ENCODE measurements at places on chromosomes 3 and 15.
A peak's percentile ranks its signal among the peaks of the same experiment; 100 is the strongest.

- DNase-seq, result no peak
These were observed 34.1 kb upstream of the NMD3 start for GRCh38 chr3:161187046-161187445.

DNA sequence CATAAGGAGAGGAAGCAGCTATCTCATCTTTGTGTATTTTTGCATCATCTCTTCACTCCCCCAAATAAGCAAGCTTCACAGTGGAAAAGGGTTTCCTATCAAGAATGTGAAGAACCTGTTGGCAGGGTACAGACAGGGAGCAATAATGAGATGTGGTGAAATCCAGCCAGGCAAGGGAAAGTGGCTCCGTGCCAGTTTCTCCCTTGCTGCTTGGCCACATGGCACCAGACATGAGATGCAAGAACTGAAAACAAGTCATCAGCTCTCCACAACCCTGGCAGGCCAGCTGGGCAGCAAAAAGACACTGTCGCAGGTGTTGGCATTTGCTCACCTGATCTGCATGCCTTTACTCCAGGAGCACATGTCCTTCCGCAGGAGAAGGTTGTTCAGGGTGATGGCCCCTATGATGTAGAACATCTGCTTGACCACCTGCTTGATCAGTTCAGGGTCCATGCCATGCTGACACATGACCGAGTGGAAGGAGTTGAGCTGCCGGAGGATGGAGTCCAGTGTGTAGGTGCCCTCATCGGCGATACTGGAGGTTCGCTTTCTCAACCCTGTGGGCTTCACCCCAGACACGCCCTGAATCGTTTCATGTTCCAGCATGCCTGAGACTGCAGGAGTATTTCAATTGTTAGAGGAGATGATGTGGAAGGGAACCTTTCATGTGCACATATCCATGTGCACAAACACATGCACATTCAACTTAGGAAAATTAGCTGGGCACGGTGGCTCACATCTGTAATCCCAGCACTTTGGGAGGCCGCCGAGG lies 23.3 kb upstream of the MYO5C start:
- DNase-seq, result no peak

- DNase-seq, result no peak
These were observed 170.2 kb upstream of the SMAD3 start for GRCh38 chr15:66894986-66895780.

DNA sequence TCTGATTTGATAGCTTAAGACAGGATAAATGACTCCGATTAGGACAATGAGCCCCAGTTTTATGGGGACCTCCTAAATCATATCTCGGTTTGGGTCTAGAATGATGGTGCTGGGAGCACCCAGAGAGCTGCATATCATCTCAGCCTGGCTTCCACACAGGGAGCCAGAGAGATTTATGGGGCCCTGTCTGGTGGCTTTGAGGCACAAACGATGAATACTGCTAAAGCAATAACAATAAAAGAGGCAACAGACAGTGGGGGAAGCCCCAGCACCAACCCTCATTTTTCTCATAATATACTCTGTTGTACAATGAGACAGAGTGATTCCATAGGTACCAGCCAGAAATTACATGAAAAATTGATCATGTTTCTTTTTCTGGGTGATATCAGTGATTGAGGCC lies 889.0 kb upstream of the CFAP20DC start:
- no peak for DNase-seq

DNA sequence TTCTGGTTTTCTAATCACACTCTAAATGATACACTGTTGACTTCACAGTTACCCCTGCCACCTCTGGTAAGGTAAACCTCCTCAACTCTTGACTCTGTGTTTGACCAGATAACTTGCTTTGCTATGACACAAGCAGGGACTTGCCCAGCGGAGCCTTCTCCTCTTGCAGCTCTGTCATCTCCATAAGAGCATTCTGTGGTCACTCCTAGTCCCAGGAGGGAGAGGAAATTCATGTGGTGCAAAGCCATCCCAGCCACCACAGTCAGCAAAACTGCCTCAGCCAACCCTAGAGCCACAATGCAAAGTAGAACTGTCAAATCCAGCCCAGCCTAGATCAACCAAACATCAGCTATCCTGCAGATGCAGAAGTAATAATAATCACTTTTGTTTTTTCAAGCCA lies 144.7 kb upstream of the GADL1 start:
- DNase-seq, result no peak

GRCh38 chr3:13073326-13074005 lies at the start of gene IQSEC1:
TSS of gene IQSEC1 (minus strand) at chr3:13073429. CDS start at chr3:13073014, 415 bp downstream.
- peak; percentile 87 for DNase-seq

DNA sequence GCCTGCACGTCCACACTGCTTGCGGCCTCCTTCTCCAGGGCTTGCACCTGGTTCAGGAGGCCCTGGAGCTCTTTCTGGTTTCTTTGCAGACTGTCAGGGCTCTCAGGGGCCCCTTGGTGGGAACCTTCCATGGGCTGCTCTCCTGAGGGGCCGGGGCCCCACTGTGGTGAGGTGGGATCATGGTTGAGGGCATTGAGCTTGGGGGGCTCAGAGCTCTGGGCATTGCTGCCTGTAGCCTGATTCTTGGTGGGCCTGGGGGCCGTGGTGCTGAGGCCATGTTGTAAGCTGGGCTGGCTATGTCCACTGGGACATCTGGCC lies 7.5 kb downstream of the XIRP1 start:
- DNase-seq, result no peak

- DNase-seq, result no peak
These were observed 38.2 kb downstream of the ALS2CL start for GRCh38 chr3:46655271-46655670.

- DNase-seq, result no peak
These were observed 642.3 kb downstream of the ROBO2 start for GRCh38 chr3:77682162-77682561.

GRCh38 chr3:58518291-58518789 lies 18.6 kb downstream of the ACOX2 start:
- DNase-seq, result no peak

DNA sequence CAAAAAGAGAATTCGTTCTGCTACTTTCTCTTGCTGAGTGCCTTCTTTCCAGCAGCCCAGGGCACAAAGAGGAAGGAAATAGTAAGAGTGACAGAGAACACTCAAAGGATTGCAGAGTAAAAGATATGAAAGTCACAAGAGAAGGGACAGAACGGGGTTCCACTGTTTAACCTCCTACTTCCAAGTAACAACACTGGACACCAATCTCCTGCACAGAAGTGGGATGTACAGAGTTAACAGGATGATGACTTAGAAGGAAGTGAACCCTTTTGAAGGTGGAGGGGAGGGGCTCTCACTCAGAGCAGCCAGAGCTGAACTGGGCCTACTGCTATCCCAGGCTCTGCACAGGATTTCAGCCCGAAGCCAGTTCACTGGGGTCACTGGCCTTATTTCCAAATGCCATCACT lies 130.1 kb upstream of the PRICKLE2 start:
- DNase-seq, result no peak

DNA sequence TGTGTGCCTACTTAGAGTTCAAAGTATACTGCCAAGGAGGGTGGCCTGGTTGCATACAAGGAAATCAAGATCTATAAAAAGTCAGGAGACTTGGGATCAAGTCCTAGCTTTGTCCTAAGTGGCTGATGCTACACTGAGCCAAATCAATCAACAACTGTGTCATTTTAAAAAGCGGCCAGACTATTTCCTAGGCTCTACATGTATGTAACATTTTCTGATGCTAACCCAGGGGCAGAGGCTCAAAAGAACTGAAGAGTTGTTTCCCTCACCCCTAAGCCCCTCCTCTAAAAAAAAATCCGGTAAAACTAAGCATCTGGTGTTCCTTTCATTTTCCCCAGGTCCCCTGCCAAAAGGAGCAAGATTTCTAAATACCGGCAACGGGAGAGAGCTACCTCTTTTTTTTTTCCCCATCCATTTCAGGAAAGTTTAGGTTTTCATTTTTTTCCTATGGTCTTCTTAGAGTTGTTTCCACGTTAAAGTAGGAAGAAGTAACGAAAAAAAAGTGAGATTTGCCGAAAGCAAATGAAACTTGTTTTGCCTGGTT lies 18.8 kb upstream of the CHD2 start:
- DNase-seq, result no peak

DNA sequence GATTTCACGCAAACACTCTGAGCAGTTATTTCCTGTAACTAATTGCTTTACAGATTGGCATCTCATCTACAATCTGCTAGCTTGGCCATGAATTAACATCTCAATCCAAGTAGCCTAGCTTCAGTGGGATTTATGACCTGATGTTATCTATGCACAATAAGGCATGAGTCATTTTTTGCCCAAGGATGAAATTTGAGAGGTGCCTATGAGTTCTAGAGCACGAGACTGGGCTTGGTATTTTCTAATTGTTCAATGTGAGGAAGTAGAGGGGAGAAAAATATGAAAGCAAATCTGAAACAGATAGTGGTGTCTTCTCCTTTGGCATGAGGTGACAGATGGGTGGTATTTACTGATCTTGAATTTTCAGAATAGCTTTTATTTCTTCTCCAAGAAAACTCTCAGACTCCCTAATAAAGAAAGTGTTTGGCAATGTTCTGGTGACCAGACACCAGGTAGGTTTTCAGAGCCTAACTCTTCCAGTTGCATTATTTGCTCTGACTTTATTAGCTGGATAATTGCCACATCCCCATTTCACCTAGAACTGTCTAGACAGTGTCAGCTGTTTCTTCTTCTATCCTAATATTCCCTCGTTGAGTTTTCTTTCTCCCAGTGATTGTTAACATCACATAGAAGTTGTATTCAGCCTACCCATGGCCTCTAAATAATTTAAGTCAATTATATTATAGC lies 301.0 kb upstream of the UMPS start:
- no peak for DNase-seq

DNA sequence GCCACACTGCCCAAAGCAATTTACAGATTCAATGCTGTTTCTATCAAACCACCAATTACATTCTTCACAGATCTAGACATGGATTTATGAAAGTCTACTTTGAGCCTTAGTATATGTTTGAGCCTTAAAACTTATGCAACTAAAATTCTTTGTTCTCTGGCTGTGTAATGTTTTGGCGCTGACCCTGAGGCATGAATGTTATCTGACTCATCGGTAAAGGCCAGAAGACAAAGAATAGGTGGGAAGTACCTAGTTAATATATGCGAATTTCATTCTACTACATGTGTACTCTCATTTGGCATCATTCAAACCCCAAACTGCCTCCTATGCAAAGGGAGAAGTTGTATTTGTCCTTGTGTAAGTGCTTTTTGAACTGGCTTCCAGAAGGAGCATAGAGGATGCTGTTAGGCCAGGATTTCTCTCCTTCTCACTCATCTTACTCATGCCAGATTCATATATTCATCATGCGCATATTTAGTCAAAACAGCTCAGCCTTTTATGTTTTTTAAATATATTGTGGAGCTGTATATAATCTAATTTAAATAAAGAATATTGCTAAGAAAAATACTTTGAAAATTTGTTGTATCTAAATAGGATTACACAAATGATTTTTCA lies 204.2 kb downstream of the NFKBIZ start:
- DNase-seq, result no peak

- no peak for DNase-seq
These were observed 255.9 kb upstream of the CMC1 start for GRCh38 chr3:27985369-27986035.

GRCh38 chr15:35013370-35013769 lies 25.3 kb upstream of the ZNF770 start:
- DNase-seq, result no peak

GRCh38 chr3:50261505-50261904 lies 7.4 kb upstream of the SEMA3B start:
- no peak for DNase-seq

- no peak for DNase-seq
These were observed 425.3 kb upstream of the MDFIC2 start for GRCh38 chr3:70737666-70738290.

- DNase-seq, result no peak
These were observed 50.1 kb downstream of the CNTN4 start for GRCh38 chr3:2148561-2149340.

GRCh38 chr3:71903112-71903495 lies 118.2 kb upstream of the PROK2 start:
- DNase-seq, result no peak

DNA sequence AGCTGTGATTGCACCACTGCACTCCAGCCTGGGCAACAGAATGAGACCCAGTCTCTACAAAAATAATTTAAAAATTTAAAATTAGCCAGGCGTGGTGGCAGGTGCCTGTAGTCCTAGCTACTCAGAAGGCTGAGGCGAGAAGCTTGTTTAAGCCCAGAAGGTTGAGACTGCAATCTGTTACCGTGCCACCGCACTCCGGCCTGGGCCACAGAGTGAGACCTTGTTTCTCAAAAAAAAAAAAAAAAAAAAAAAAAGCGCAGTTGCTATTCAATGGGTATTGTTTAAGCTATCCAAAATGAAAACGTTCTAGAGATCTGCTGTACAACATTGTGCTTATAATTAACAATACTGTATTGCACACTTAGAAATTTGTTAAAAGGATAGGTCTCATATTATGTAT lies 24.0 kb downstream of the ZNF148 start:
- DNase-seq, result no peak

DNA sequence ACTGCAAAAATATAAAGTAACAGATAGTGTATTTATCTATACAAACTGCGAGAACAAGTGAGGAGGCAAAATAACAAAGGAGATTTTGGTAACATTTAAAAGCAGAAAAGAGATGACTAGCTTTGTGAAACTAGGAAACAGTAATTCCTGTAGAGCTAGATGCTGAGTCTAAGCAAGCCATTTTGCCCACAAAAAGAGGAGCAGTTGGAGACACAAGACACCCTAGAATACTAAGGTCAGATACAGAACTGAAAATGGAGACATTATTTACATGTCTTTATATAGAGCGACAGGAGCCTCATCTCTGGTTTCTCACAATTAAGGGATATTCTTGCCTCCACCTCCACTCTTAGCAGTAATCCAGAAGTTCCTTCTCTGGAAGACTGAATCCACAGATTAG lies 732.4 kb upstream of the GBE1 start:
- no peak for DNase-seq

GRCh38 chr3:23761440-23761896 lies 44.3 kb upstream of the UBE2E1 start:
- DNase-seq, result no peak

DNA sequence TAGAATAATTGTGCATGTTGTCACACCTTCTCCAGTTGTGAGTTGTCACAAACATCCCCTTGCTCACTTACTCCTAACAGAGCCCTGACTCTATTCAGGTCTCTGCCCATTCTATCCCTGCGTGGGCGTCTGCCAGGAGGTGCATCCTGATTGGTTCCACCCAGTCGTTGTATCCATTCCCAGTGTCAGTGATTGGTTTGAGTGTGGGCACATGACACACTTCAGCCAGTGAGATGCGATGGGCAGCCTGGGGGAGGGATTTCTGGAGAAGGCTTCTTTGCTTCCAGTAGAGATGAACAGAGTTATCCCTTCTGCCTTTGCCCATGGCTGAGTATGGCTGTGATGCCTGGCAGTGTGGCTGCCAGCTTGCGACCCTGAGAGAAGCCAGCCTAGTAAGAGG lies 18.7 kb downstream of the PXYLP1 start:
- DNase-seq, result no peak

All from H1 (cell line).